NCI-H345 (cell line): ENCODE measurements at places on chromosomes 3 and 15.

- no peak for DNase-seq
These were observed 37.8 kb downstream of the ABHD2 start for GRCh38 chr15:89126009-89126408.

DNA sequence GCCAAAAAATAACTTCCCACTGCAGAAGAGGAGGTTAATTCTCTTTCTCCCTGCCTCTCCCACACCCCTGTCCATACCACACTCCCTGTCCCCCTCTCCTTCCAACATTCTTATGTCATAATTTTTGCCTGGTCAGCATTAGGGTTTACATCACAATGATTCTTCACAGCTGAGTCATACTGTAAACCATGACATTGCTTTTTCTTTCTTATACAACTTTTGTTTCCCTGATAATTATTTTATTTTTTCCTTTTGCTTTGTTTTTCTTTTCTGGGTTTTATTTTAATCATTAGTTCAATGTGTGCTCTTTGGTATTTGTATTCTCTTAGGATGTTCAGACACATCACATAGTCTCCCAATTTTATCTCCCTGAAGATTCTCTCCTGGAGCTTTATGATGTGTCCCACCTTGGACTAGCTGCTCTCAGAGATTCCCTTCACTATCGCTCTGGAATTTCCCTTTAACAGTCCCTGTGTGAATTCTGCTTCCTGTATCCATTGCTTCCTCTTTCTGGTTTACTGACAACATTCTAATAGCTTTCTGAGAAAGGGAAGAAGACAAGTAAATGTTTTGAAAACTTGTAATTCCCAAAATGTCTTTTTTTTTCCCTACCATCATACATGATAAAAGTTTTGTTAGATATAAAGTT lies 70.7 kb downstream of the SOX2 start:
- no peak for DNase-seq

DNA sequence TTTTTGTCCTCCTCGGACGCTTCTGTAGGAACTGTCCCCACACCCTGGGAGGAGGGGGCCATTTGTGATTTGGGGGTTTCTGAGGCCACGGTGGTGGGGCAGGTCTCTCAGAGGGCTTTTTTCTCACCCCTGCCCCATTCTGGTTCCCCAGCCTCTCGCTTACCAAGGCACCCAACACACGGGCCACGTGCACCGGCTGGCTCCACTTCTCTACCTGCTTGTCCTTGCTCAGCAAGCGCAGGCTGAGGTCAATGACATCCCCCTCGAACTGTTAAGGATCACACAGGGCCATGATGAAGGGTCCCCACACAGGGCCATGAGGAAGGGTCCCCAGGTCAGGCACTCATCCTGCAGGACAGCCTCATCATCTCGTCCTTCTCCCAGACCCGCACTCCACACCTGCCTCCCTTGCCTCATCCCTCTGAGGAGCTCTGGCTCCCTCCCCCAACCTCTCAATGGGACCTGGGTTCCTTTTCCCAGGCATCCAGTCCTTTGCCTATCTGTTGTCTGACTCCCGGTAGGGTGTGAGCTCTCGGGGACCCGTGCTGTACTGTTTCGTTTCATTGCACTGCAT lies 10.6 kb downstream of the EPB42 start:
- DNase-seq: no peak

- DNase-seq: no peak
These were observed 1.7 kb downstream of the EIF4G1 start for GRCh38 chr3:184315871-184316661.

- no peak for DNase-seq
These were observed 200.5 kb downstream of the ITPR1 start for GRCh38 chr3:4693620-4694019.

GRCh38 chr3:55190331-55190730 lies 262.5 kb upstream of the LRTM1 start:
- DNase-seq: no peak

DNA sequence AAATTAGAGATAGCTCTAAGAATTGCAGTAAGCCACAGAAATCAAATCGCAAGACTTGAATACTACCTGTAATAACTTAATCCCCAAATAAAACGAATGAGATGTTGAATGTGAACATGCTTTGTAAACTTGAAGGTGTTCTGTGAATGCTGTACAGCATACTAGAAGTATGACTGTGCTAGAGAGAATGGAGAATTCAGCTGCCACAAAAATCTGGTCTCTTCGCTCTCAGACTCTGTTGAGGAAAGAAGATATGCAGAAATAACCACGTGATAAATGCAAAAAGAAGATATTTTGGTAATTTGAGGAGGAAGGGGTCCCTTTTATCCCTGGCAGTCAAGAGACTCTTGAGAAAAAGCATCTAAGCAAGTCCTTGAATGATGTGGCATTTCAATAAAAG lies 37.3 kb downstream of the ZBTB38 start:
- DNase-seq: no peak

GRCh38 chr15:58311556-58311955 lies 120.2 kb upstream of the LIPC start:
- DNase-seq: no peak

DNA sequence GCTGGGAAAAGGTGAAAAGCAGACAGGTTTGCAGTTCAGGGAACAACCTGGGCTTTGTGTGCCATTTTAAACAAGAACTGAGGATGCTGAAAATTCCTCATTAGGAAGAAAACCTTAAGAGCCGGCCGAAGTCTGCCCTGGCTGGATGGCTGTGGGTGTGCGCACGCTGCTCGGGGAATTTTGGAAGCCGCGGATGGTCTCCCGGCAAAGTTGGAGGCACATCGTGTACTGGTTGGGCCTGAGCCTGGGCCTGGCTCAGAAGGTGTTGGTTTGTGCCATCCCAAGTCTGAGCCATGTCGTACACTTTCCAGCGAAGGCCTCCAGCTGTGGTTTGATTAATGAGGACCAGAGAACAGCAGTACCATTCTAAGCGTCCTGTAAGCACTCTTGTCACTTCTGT lies 188.2 kb downstream of the ATP10A start:
- no peak for DNase-seq

- no peak for DNase-seq
These were observed 791.7 kb upstream of the EPHA6 start for GRCh38 chr3:96022676-96023075.

DNA sequence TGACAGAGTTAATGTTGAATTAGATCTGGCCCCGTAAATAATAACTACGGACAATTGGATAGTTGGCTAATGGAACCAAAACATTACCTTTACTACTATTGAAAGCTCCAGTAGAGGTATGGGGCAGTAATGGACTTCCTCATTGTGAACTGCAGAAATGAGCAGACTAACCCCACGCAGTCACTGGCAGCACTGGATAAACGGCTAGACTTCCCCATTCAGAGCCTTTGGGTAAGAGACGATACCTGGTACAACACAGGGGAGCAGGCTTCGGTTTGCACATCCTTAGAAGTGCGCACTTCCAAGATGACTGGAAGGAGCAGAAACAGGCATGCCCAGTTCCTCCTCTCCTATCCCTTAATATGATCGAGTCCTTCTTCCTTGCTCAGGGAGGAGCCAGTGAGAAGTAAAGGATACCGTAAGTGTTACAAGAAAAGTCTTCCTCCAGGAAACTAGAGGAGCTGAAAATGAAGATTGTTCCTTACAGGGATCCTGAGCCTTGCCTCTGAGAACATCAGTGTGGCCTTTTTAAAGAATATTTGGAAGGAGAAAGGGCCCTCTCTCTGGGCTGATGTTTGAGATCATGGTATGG lies 100.5 kb upstream of the NECTIN3 start:
- no peak for DNase-seq

DNA sequence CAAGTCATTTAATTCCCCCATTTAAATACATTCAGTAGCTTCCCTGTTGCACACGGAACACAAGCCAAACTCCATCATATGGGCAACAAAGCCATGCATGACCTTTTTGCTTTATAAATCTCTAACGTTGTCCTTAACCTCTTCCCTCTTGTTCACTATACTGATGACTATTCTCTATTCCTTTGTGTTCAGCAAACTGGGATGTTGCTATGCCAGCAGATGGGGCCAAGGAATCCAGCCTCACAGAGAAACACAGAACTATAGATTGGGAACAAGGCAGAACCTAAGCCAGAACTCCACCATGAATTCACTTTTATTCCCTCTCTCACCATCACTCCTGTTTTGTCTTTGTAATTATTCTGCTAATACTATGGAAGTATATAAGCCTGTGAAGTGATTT lies 398.4 kb downstream of the TUSC7 start:
- no peak for DNase-seq

DNA sequence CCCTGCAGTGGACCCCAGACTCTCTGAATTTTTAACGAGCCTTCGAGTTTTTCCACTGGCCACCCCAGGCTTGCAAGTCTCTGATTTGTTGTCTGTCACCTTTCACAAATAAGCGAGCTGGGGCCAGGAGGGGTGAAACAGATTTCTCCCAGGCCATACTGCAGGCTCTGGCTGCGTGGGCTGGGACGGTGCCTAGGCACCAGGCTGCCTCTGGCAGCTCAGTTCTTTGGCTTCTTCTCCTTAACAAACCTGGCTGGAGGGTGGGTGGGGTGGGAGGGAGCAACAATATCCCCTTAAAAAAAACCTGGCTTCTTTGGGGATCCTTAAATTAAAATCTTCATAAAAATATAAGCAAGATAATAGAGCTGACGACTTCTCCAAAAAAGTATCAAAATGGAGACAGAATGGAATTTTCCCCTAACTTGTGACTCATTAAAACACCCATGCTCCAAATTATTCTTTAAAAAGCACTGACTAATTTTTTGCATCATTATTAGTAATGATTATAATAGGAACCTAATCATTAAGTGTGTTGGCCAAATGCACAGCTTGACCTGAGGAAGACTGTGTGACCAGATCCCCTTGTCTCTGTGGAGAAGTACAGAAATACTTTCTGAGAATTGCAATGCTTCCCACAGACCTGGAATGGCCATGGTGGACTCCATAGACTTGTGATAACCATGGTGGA lies 84.1 kb downstream of the SNRK start:
- no peak for DNase-seq

DNA sequence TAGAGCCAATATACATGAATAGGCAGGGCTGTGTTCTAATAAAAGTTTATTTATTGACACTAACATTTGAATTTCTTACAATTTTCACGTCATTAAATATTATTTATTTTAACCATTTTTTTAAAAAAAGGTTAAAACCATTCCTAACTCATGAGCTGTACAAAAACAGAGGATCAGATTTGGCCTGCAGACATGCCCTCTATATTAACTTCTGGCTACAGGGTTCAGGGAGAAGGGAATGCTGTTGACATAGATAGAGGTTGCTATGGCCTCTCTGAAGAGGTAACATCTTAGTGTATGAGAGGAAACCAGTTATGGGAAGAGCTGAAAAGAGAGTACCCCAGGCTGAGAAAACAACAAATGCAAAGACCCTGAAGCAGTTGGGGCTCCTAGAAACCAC lies 19.1 kb upstream of the RAP2B start:
- DNase-seq: no peak
